Memory B cell (primary cell): ENCODE measurements at places on chromosomes 6 and 20.

DNA sequence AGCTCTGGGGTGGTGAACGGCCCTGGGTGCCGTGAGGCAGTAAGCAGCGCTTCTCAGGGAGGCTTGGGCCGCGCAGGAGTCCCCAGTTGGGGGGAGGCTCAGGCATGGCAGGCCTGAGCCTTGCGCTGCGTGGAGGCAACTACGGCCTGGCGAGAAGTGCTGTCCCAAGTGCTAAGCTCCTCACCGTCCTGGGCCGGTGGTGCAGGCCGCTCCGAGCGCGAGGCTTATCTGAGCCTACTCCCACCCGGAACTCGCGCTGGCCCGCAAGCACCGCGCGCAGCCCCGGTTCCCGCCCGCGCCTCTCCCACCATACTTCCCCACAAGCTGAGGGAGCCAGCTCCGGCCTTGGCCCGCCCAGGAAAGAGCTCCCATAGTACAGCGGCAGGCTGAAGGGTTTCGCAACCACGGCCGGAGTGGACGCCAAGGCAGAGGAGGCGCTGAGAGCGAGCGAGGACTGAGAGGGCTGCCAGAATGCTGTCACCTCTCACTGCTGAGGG lies 1.8 kb upstream of the WRNIP1 start:
- no peak for DNase-seq

DNA sequence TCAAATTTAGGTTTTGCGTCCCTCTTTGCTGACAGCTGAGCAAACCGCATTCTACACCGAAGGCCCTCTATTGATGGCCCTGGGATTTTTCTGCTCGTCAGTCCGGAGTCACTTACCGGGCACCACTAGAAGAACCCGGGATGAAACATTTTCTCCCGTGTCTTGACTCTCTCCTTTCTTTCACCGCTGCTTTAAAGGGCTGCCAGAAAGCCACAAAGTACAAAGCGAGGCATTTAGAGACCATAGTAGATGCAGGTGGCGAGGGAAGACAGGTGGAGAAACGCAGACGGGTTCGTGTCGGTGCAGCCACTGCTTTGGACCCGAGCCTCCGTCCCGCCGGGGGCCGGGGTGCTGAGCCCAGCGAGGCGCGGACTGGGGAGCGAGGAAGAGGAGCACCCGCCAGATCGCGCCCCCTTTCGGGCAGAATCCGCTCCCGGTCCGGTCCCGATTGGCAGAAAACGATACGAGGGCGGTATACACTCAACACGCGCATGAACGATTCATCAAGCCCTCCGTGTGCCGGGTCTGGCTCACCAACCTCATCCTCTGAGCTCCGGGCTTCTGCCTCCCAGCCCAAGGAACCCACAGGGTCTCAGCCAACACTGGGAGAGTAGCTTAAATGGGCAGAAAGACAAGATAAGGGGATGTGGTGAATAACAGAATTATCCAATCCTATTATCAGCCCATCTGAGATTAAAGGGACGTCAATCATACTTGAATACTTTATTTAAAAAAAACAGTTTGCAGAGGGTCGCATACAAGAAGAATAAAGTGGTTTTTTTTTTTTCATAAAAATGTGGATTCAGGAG lies 84.9 kb downstream of the TRIM27 start:
- peak; percentile 56 for DNase-seq

DNA sequence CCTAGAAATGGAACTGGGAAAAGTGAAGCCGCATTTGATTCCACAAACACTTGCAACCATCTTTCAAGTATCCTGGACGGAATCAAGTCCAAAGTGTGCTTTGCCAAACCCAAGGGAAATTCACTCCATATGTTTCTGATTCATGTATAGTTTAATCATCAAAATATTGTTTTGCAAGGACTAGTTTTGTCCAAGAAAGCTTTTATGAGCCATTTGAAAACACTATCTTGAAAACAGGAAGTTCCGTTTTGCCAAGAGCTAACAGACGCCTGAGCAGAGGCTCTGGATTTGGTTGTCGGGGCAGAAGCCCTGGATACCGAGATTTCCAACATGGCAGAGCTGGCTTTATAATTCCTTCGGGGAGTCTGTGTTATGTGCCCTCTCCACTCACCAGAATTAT lies 251.1 kb downstream of the PHACTR1 start:
- no peak for DNase-seq

- DNase-seq: no peak
Observed at GRCh38 chr6:159399751-159400221, 230.6 kb downstream of the FNDC1 start.

DNA sequence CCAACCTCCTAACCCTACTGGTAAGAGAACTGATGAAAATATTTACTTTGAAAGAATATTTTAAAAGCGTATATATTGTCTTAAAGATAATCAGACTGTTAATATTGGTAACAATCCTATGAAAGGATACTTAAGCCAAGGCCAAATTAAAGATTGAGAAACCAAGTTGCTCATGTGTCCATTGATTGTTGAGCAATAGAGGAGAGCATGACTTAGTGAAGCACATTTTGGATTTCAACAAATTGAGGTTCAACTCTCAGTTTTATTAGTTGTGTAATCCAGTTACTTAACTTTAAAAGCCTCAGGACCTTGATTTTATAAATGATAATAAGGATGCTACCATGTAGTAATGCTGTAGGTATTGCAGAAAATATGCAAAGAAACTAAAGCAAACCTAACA lies 56.8 kb downstream of the PRL start:
- DNase-seq: no peak

- no peak for DNase-seq
Observed at GRCh38 chr6:120354452-120355098, 979.7 kb downstream of the TBC1D32 start.

DNA sequence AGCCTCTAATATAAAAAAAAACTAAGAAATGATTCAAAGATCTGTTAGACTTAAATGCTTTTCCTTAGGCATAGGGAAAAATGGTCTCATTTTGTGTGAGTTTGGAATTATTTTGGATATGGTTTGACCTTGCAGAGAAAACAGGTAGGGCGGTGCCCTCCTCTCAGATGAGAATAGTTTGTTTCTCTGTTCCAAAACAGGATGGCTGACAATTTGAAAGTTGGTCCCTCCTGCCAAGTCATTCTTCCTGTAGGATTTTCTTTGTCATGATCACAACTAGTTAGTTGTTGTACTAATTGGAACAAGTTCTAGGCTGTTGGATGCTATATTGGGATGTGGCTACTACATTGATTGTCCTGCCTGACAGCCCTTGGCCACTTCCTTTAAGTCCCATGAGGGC lies 108.6 kb downstream of the BCKDHB start:
- DNase-seq: no peak

GRCh38 chr20:35523298-35523888 lies 6.1 kb downstream of the C20orf173 start:
- no peak for DNase-seq

DNA sequence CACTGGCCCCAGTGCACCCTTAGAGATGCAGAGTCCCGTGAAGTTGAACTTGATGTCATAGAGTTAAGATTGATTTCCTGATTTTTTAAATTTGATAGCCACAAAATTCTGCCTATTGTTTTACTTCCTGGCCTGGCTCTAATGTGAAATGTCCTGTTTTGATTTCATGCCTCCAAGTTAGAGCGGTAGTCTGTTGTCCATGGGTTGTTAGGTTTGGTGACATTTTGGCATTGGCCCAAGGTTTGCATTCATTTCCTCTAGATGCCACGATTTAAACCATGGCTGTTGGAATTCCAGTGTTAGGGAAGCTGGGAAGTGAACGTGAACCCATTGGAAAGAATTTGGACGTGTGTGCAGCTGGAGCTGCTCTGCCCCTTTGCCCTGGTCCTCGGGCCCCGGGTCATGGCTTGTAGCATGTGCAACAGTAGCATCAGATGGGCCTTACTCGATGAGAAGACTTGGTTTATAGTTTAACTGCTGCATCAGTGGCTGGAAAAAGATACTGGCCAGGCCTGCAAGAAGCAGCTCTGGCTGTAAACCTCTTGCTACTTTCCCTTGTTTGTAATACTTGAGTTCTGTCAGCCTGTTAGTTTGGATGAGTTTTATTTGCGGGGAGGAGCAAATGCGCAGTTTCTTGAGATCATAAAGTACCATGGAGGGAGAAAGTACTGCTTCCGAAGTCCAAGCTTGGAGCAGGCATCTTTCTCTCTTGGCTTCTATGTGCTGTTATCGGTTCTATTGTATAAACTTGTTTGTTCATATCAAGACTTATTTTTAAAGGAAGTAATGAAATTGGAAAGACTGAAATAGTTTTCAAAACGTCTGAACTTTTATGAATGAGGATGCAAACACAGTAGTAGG lies 121.4 kb upstream of the CLDN20 start:
- DNase-seq: no peak

GRCh38 chr20:52303281-52303950 lies 111.8 kb upstream of the ZFP64 start:
- no peak for DNase-seq

- no peak for DNase-seq
Observed at GRCh38 chr6:136962661-136963060, 40.6 kb downstream of the SLC35D3 start.

DNA sequence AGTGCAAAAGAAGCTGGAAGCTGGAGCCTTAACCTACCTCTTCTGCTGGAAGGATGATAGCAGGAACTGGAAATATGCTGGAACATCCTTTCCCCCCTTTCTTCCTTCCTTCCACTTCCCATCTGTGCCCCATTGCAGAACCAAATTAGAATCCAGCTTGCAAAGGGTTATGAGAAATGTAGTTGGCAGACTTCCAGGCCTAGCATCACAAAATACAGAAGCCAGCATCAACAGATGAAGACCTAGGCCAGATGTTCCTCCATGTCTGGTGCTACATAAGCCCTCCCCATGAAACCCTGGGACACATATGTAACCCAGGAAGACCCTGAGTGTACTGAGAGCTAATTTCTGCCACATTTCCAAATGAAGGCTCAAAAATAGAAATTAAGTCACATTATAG lies 40.0 kb upstream of the TFAP2B start:
- DNase-seq: no peak
